ENCODE measurements at places on chromosomes 12 and 14. TPM values are rescaled to one million over a fixed set of nuclear protein-coding genes. Genes with fewer than 3 reads are reported as not detected.

P2RX2 gene
- not detected for total RNA-seq

MYL2 gene
- total RNA-seq: not detected

RTN1 gene
- not detected for total RNA-seq

KRT4 gene
- total RNA-seq: not detected

SERPINA3 gene
- not detected for total RNA-seq

HSPB8 gene
- not detected for total RNA-seq

HECTD1 gene
- 116 TPM for total RNA-seq

TSPAN19 gene
- total RNA-seq: not detected

PIK3C2G gene
- not detected for total RNA-seq

KLRG1 gene
- total RNA-seq: 0.71 TPM

GDF11 gene
- total RNA-seq: 15.1 TPM

ESRRB gene
- total RNA-seq: 0.09 TPM

ISM2 gene
- 0.07 TPM for total RNA-seq

PLBD1 gene
- total RNA-seq: not detected
